ENCODE measurements at places on chromosomes 2 and 18. TPM values are rescaled to one million over a fixed set of nuclear protein-coding genes. Genes with fewer than 3 reads are reported as not detected.

MAIP1 gene
- total RNA-seq = 36.2 TPM

ACADL gene
- 0.66 TPM for total RNA-seq

GAREM1 gene
- total RNA-seq = 3.5 TPM

SLC5A7 gene
- total RNA-seq = not detected

TTC27 gene
- total RNA-seq = 24.0 TPM

UNC80 gene
- total RNA-seq = not detected

CCDC121 gene
- 3.1 TPM for total RNA-seq

IKZF2 gene
- total RNA-seq = 15.6 TPM

SPATA3 gene
- total RNA-seq = not detected

SCG2 gene
- total RNA-seq = 1.0 TPM

DNAJB2 gene
- 136 TPM for total RNA-seq

PCBP1 gene
- total RNA-seq = 47.5 TPM

CRYGD gene
- total RNA-seq = not detected

TMEM178A gene
- 1.0 TPM for total RNA-seq

KLHL14 gene
- total RNA-seq = not detected

CTAGE1 gene
- total RNA-seq = not detected

TFPI gene
- 135 TPM for total RNA-seq

BCL2 gene
- 2.5 TPM for total RNA-seq

DPP4 gene
- 163 TPM for total RNA-seq

OSR1 gene
- 19.5 TPM for total RNA-seq

ANTXR1 gene
- 39.4 TPM for total RNA-seq

RMND5A gene
- 18.2 TPM for total RNA-seq

ZNF396 gene
- total RNA-seq = 3.0 TPM

CPLX4 gene
- not detected for total RNA-seq

HK2 gene
- 19.1 TPM for total RNA-seq

SNRPD1 gene
- 5.0 TPM for total RNA-seq

POTEC gene
- not detected for total RNA-seq

UGT1A3 gene
- not detected for total RNA-seq

SERPINB4 gene
- total RNA-seq = not detected

EFHD1 gene
- not detected for total RNA-seq

AMER3 gene
- not detected for total RNA-seq

CD226 gene
- total RNA-seq = 0.66 TPM

PFN4 gene
- 0.44 TPM for total RNA-seq

SNED1 gene
- total RNA-seq = 52.9 TPM

CPO gene
- total RNA-seq = 0.17 TPM

ZRANB3 gene
- total RNA-seq = 7.4 TPM

PARD6G gene
- total RNA-seq = 5.8 TPM

CXCR1 gene
- total RNA-seq = not detected

CBLN2 gene
- not detected for total RNA-seq

ANKRD53 gene
- total RNA-seq = 0.83 TPM

DSC3 gene
- total RNA-seq = 0.15 TPM

GCG gene
- total RNA-seq = not detected

ACOXL gene
- total RNA-seq = not detected

All from smooth muscle cell of trachea (primary cell).